ENCODE measurements at places on chromosomes 7 and 10. TPM values are rescaled to one million over a fixed set of nuclear protein-coding genes. Genes with fewer than 3 reads are reported as not detected.

PRKCQ gene
- total RNA-seq = 6.3 TPM

LIPN gene
- not detected for total RNA-seq

DKK1 gene
- 31.2 TPM for total RNA-seq

VGF gene
- 7.1 TPM for total RNA-seq

GRCh38 chr7:50557099-50557498, 8.1 kb downstream of the DDC start:
- no peak for DNase-seq

DNA sequence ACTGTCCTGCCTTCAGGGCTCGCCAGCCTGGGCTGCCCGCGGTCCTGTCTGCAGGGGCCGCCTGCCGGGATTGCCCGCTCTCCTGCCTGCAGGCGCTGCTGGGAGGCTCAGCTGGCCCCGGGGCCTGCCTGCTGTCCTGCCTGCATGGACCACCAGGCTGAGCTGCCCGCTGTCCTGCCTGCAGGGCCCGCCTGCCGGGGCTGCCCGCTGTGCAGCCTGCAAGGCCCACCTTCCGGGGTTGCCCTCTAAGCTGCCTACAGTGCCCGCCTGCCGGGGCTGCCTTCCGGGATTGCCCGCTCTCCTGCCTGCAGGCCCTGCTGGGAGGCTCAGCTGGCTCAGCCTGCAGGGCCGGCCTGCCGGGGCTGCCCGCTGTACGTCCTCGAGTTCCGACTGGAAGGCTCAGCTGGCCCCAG, 164.4 kb downstream of the GLRX3 start:
- DNase-seq = peak; percentile 60

- peak; percentile 26 for DNase-seq
These were observed 240.6 kb downstream of the DGKI start for GRCh38 chr7:137606061-137606674.

DNA sequence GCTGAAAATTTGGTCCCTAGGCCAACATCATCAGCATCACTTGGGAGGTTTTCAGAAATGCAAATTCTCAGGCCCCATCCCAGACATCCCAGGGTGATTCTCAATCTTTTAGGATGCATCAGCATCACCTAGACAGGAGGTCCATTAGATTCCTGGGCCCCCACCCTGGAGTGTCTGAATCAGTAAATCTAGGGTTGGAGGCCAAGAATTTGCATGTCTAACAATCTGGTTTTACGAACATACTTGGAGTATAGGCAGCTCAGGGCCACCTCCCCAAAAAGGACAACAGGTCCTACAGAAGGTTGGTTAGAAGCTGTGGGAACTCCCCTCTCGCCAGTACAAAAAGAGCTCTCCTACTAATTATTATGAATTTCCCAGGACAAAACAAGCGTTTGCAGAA, 15.5 kb downstream of the ZC3HAV1 start:
- no peak for DNase-seq

GRCh38 chr10:133257489-133258065, 19.1 kb downstream of the ADAM8 start:
- no peak for DNase-seq

DNA sequence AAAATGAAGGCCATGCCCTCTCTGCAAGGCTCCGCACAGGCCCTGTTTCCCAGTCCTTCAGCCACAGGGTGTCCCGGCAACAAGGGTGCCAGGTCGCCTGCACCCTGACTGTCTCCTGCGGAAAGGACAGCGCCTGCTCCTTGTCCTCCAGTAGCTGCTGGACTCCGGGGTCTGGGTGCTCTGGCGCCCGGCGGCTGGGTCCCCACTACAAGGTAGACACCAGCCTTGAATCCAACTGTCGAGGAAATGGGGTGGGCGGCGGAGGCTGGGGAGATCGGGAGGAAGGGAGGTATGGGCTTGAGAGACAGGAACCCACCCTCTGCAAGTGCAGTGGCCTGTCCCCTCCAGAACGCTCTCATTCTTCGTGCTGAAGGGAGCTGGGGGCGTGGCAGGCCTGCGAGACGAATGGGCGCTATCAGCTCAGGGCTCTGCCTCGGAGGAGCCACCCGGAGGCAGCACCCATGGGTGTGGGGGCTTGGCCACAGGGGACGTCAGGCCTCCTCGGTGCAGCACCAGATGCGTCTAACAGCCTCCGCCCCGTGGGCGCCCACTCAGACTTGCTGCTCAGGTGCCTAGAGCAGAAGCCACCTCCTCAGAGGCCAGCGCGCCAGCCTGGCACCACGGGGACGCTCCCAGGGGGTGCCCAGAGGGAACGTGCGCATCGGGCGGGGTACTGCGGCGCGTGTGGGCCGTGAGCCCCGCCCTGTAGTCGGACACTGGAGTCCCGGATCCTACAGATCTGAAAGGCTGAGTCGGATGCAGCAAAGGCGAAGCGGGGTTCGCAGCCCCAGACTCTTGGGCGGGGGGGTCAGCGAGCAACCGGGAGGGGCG, 15.6 kb downstream of the ADAM8 start:
- DNase-seq = peak; percentile 20

DNA sequence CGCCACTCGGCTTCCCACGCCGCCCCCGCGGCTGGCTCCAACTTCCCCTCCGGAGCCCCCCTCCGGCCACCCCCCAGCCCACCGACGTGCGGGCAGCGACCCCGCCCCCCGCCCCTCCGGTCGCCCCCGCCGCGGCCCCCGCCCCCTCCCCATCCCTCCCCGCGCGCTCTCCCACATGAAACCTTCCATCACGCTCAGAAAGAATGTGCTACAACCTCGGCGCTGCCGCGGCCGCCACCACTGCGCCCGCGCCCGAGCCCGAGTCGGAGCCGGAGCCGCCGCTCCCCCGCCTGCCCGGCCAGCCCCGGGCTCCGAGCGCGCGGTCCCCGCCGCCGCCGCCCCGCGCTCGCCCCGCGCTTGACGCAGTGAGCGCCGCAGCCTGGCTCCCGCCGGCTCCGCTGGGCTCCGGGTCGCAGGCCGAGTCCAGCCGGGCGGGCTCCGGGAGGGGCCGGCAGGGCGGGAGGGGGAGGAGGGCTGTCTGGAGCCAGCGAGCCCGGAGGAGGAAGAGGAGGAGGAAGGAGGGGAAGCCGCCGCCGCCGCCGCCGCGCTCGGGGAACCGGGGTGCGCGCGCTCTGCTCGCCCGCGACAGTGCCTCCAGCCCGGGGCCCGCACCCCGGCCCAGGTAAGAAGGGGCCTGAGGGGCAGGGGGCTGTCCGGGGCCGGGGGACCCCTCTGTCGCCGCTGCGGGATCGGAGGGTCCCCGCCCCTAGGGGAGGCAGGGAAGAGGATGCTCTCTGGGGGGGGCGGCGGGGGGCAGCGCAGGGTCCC, 4.3 kb upstream of the ELFN1 start:
- no peak for DNase-seq

- no peak for DNase-seq
These were observed 2.0 kb downstream of the EVX1 start for GRCh38 chr7:27244488-27245123.

GRCh38 chr7:37709631-37710509, 26.3 kb downstream of the GPR141 start:
- DNase-seq = no peak

DNA sequence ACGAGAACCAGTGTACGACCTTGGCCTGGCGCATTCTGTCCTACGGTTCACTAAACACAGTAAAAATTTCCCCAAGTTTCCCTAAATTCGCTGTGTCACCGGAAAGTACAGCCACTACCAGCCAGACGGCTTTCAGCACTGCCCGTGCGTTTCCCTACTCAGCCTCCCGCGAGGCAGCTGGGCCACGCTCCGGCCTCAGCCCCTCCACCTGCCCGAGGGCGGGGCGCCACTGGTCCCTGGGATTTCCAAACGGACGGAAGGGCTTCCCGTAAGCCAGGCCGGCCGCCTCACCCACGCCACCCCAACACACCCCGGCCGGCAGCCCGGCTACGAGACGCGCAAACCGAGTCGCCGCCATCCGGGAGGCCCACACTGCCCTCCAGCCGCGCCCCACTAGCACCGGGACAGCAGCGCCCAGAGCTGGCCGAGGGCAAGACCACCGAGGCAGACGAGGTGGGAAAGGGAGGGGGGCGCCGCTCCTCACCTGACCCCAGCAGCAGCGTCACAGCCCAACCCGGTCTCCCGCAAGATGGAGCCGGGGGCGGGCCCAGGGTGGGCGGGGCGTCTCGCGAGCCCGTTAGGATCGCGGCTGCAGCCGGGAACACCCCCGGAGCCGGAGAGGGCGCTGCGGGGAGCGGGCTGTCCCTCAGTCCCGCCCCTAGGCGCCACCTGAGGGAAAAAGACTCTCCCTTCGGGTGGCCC, at the start of gene ANXA7:
Gene ANXA7, minus strand, starts transcription at position 531 of the 702 bp plus-strand sequence. CDS start 13,202 bp downstream, outside the sequence.
- peak; percentile 79 for DNase-seq

DNA sequence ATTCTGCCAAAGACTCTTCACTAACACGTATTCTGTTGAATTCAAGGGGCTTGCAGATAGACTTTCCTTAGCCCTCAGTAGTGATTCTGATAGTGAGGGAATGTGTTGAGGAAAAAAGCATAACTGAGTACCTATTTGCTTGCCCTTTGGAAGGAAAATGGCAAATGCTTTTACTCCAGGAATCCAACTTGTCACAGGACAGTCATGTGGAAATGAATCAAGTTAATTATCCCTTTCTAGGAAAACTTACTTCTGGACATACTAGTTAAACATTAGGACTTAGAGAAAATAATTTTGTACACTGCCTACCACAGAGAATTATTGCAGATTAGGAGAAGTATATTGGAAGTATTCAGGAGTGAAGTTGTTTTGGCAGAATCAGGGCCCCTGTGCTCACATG, 148.9 kb upstream of the SLC13A1 start:
- no peak for DNase-seq
